Body of pancreas (tissue), 4 donors: ENCODE measurements at places on chromosomes 3 and 15. TPM values are rescaled to one million over a fixed set of nuclear protein-coding genes. Genes with fewer than 3 reads are reported as not detected.

- DNase-seq = no peak
Observed at GRCh38 chr3:114057011-114057347, 442 bp downstream of the QTRT2 start.

GRCh38 chr3:14206548-14207177 lies 28.0 kb downstream of the LSM3 start:
- DNase-seq = no peak

GRCh38 chr3:159854500-159855124 lies 134.0 kb upstream of the IL12A start:
- no peak for DNase-seq

Gene GRIP2
- total RNA-seq = 0.99 TPM

Gene CA12
- 16.1 TPM for total RNA-seq

- no peak for DNase-seq
Observed at GRCh38 chr3:124832782-124833709, 54.1 kb downstream of the ITGB5 start.

DNA sequence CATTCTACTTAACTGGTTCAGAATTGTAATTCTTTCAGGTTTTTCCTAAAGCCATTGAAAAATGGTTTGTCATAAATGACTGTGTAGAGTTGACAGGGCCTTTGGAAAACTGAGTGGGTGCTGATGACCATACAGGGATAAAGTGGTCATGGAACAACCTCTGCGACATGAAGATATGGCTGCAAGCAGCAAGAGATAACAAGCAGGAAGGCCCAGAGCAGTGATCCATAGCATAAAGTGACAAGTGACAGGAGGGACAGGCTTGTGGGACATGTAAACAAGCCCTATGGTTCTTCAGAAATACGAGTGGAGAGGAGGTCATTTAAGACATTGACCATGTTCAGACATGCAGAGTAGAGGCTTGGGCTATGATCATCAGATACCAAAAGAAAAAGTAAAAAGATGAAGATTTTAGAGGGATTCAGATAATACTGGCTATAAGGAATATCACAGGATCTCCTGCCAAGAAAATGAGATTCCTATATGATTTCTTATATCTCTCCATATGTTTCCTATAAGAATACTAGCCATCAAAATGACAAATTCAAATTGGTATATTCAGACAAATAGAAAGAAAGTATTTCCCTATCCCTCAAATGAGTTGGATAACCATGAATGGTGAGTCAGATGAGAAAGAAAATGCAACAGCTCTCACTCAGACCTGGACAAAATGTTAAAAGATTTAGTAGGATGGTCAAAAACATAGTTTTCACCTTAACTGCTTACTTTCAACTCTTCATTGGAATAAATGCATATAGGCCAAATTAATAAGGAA lies 827.6 kb upstream of the CFAP20DC start:
- no peak for DNase-seq

- no peak for DNase-seq
Observed at GRCh38 chr3:77682162-77682561, 642.3 kb downstream of the ROBO2 start.

- DNase-seq = no peak
Observed at GRCh38 chr3:155491696-155492095, 198.2 kb upstream of the STRIT1 start.

Gene DAPK2
- total RNA-seq = 5.9 TPM

Gene ROPN1
- not detected for total RNA-seq

Gene ILDR1
- total RNA-seq = 2.9 TPM

GRCh38 chr3:71752831-71753700 lies 589 bp upstream of the GPR27 start:
- no peak for DNase-seq

- DNase-seq = no peak
Observed at GRCh38 chr3:120449701-120450599, 842 bp downstream of the FSTL1 start.

GRCh38 chr3:45066109-45066801 lies 40.2 kb downstream of the CLEC3B start:
- no peak for DNase-seq

DNA sequence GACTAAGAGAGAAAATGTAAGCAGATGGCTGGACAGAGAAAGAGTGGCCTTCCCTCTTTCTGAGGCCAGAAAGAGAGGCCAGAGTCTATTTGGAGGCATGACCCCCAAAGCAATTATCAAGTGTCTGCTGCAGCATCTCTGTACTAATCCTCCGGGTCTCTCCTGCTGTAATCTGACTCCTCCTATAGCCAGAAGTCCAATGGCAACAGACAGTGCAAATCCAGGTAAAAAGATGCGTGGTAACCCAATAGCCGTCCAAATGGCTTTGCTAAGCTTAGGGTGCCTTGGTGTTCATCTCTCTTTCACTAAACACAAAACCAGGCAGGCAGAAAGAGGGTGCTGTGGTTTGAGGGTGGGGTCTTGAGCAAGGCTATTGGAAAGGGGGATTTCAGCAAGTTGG lies 91.6 kb downstream of the ADCY5 start:
- no peak for DNase-seq

DNA sequence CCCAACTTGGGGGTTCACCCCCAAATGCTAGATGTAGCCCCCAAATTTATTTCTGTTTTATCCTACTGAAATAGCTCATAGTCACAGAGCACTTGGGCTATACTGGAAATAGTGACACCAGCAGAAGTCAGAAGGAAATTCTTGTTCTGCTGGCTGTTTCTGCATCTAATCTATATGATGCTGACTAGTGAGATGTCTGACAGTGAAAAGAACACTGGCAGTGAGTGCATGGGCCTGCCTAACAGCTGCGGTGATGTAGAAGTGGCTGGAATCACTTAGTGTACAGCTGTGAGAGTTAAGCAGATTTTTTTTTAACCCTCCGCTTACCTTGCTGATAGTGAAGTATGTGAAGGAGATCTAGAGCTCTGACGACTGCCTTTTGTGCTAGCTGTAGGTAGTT lies 14.0 kb downstream of the TTC14 start:
- DNase-seq = no peak

DNA sequence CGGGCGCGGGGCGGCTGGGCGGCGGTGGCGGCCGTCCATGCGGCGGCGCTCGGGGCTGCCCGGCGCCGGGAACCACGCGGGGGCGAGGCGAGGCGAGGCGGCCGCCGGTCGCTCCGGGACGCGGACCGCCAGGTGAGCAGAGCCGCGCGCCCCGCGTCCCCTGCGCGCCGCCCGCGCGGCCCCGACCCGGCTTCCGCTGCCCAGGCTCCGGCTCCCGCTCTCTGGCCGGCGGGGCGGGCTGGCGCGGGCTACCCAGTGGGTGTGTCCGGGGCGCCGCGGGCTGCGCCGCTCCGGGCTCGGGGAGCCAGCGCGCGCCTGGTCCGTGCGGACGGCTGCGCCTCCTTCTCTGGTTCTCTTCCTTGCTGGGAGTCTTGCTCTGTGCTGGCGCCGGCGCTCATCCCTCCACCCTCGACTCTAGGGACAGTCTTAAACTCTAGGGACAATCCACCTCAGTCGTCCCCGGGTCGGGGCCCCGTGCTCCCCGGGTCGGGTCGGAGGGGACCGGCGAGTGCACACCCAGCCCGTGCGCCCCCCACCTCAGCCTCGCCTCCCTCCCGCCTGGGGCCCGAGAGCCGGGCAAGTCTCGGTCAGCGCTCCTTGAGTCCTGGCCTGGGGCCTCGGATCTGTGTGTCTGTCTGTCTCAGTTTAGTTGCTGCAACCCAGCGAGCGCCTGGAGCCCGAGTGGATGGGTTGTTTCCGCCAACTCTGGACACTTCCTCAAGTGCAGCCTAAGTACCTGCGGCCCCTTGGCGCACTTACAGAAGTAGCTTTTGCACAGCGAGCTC lies 488 bp downstream of the THSD4 start:
- DNase-seq = peak; percentile 41

DNA sequence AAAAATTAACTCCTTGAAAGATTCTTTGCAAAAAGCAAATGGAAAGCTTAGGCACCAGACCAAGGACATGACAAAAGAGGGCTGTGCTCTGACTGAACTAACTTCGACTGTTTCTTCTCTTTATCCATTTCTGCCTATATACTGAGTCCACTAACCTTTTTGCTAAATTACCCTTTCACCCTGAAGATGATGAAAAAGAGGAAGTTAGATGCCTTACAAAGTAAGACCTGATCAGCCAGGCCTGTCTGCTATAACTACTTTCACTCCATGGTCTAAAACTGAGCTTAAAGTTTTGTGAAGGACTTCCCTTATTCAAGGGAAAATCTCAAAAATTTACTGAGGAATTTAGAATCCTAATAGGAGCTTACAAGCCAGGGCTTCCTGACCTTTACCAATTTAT lies 6.2 kb upstream of the IGSF10 start:
- no peak for DNase-seq

Gene THAP10
- total RNA-seq = 1.3 TPM

Gene GPR156
- total RNA-seq = not detected

- no peak for DNase-seq
Observed at GRCh38 chr3:25781758-25782594, 1.3 kb downstream of the NGLY1 start.

- no peak for DNase-seq
Observed at GRCh38 chr3:144128108-144128892, 156.7 kb downstream of the DIPK2A start.

- DNase-seq = no peak
Observed at GRCh38 chr15:62491642-62492041, 326.6 kb upstream of the C2CD4B start.

Gene SAMD7
- total RNA-seq = not detected

Gene LMOD3
- not detected for total RNA-seq

DNA sequence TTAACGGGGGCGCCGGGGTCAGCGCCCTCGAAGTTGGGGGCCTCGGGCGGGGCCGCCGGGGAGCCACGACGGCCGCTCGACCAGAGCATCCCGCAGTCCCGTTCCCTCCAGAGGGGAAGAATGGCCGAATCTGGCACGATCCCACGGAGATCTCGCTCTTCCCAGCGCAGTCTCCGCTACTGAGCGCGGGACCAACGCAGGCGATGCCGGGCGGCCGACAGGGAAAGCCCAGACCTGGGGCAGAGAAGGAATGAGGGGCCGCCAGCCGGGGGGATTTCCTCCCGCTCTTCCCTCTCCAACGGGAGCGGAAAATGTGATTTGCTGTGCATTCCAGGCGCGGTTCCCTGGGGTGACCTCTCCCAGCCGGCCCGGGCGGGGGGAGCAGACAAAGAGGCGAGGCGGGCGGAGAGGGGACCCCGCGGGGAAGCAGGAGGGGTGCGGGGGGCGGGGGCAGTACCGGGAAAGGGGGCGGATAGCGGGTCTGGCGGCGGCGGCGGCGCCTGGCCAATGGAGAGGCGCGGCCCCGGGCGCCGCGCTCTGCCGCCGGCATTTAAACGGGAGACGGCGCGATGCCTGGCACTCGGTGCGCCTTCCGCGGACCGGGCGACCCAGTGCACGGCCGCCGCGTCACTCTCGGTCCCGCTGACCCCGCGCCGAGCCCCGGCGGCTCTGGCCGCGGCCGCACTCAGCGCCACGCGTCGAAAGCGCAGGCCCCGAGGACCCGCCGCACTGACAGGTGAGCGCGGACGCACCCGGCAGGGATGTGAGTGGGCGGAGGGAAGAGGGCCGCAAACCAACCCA lies at the start of gene GREM1:
Gene GREM1 (plus strand): TSS at position 579 of the 801 bp plus-strand sequence. CDS start 12,687 bp downstream, outside the sequence.
- no peak for DNase-seq

- DNase-seq = no peak
Observed at GRCh38 chr3:134481166-134481565, 4.6 kb downstream of the ANAPC13 start.

- DNase-seq = no peak
Observed at GRCh38 chr3:138361561-138361971, 13.2 kb downstream of the MRAS start.

GRCh38 chr3:189871418-189871817 lies 240.2 kb downstream of the TP63 start:
- no peak for DNase-seq

GRCh38 chr3:72191209-72191960 lies 406.4 kb upstream of the PROK2 start:
- DNase-seq = no peak

Gene AZI2
- total RNA-seq = 31.3 TPM

Gene IL16
- total RNA-seq = 4.9 TPM

DNA sequence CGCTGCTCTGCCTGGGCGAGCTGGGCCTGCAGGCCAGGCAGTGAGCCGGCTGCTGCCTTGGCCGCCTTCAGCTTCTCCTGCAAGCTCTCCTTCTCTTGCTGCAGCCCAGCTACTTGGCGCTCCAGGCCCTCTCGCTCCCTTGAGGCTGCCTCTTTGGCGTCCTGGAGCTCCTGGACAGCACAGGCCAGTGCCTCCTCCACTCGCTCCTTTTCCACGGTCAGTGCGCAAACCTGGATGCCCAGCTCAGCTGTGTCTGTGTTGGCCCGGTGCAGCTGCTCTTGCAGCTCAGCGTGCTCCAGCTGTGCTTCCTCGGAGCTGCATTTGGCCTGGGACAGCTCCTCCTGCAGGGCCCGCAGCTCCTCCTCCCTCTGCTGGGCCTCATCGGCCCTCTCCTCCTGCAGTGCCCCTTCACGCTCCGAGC lies 23.1 kb downstream of the CXCR6 start:
- DNase-seq = no peak

DNA sequence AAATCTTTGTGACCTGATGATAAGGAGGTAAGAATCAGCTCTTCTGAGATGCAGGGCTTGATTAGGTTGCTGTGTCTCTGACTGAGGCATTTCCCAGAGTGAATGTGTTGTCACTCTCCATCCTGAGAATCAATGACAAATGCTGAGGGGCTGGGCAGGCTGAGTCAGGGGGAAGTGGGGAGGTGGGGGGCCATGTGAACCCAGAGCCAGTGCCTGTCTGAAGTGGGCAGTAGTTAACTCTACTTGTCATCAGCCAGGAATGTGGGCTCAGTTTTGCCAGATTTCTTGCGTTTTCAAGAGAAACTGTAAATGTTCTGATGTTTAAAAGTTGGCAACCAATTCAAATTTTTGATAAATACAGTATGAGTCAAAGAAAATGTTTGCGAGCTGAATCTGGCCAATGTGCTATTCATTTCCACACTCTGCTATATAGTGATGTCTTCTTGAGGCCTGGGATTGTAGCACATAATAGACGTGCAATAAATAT lies 3.1 kb upstream of the BNC1 start:
- no peak for DNase-seq

GRCh38 chr3:38207254-38208003 lies 42.1 kb downstream of the OXSR1 start:
- DNase-seq = no peak

- peak; percentile 58 for DNase-seq
Observed at GRCh38 chr3:10495003-10495402, 10.4 kb downstream of the ATP2B2 start.

GRCh38 chr15:40278026-40278425 lies 4.8 kb downstream of the ANKRD63 start:
- DNase-seq = no peak

GRCh38 chr3:52712291-52713212 lies 6.6 kb downstream of the SPCS1 start:
- no peak for DNase-seq

GRCh38 chr3:117910820-117911521 lies 1123.7 kb downstream of the IGSF11 start:
- DNase-seq = peak; percentile 50

- DNase-seq = no peak
Observed at GRCh38 chr15:41730543-41730942, 43.7 kb upstream of the MAPKBP1 start.

DNA sequence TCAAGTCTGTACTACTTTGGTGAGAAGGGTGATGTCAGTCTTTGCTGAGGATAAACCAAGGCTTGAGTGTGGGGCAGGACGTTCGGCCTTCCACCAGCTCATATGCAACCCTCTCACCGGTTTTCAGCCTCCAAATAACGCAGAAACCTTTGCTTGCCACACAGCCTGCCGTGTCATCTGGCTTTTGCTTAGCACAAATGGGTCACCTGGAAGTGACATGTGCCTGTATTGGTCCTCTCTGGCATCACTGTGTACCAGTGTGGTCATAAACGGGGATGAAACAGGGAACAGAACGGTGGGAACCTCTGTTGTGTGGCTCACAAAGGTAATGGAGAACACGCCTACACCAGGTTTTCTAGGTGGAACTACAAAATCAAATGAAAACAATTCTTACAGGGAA lies 7.1 kb downstream of the POMGNT2 start:
- DNase-seq = no peak

- DNase-seq = no peak
Observed at GRCh38 chr15:61151791-61152190, 77.3 kb downstream of the RORA start.
